HEK293T (cell line): ENCODE measurements at places on chromosomes 6 and 20.

GRCh38 chr20:42472198-42472597 is 717.5 kb downstream of the PTPRT start:
- DNase-seq: no peak

DNA sequence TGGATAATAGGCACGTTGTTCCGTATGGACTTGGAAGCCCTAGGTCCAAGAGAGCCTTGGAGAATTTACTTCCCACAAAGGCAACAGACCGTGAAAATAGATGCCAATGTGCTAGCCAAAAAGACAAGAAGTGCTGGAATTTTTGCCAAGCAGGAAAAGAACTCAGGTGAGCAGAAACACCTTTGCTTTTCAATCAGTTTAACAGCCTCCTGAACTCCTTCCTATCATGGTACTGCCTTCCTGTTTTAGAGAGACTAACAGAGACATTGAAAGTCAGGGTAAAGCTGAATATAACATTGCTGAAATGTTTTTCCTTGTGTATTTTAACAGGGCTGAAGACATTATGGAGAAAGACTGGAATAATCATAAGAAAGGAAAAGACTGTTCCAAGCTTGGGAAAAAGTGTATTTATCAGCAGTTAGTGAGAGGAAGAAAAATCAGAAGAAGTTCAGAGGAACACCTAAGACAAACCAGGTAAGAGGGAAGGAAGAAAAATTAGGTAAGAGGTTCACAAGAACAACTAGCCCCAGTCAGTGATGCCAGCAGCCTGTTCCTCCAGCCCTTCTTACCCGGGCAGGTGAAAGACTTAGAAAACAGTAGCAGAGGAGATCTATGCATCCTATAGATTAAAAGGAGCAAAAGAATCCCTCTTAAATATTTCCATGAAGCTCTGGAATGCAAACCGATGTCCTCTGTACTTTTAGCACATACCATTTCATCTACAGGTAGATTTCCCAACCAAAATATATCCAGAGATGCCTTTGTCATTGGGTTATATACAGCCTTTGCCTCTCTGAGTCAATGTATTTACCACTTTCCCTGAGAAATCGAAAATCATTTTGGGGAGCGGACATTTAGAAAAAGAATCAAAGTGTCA is 4.0 kb downstream of the EDN1 start:
- no peak for DNase-seq

DNA sequence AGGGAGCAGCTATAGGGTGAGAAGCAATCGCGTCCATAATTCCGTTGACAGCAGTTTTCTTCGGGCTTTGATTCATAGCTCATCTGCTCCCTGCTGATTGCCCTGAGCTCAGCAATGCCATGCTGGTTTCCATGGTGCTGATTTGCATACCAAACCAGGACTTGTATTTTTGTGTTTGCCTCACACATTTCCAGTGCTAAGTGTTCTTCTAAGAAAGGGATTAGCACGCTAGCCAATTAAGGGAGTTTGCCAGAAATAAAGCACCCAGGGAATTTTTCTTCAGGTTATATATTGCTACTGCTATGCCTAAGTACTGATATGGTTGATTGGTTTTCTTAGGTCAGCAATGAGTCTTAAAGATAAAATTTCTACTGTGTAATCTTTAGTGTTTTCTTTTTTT is 177.6 kb downstream of the PLCB1 start:
- peak; percentile 46 for DNase-seq

- DNase-seq: no peak
These were observed 315.1 kb upstream of the PRND start for GRCh38 chr20:4406627-4407026.

- DNase-seq: no peak
These were observed 480.8 kb upstream of the IMPG1 start for GRCh38 chr6:76553256-76553655.

- no peak for DNase-seq
These were observed 90.9 kb downstream of the GJA10 start for GRCh38 chr6:89984926-89985750.

DNA sequence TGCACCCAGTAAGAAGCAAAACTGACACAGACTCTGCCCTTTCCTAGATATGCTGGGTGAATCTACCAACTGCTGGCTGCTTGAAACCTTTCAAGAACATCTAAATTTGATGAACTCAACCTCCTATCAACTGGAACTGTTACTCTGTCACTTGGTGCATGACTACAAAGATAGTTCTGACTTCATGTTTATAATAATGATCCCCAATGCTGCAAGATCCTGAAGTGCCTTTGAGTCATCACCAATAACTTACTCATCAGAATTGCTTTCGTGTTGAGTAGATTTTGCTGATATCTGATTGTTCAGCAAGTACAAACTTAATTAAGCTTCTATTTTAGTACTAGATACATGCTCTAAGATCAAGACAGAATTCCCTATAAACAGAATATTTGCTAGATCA is 100.2 kb upstream of the ARMC2 start:
- DNase-seq: no peak

DNA sequence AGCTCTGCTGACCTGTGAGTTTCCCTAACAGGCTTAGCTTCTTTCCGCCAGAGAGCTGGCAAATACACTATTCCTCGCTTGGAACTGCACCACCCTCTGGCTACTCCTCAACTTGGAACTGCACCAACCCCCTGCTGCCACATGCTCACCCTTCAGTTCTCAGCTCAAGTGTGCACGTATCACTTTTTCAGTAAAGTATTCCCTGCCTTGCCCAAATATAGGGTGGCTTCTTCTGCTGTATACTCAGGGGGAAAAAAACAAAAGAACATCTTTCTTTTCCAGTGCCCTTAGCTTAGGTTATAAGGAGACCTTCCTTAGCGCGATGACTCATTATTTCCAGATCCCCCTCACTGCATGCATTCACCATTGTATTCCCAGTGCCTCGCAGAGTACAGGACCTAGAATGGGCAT is 21.2 kb downstream of the GNAS-AS1 start:
- DNase-seq: no peak

DNA sequence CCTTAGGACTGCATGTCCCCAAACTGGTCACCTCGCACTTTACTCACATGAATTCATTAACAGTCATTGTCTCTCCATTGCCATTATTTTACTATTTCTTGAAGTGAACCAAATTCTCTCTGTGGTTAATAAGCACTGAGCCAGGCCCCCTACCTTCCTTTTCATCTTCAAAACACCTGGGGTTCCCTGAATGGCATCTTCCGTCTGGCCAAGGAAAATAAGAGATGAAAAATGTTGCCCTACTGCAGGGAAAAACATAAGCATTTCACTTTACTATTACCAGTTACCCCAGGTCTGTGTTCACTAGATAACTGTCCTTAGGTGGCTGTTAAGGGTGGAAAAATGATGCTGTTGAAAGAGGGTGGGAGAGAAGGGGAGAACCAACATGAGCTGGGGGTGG is 10.0 kb upstream of the NKX2-2 start:
- DNase-seq: no peak

DNA sequence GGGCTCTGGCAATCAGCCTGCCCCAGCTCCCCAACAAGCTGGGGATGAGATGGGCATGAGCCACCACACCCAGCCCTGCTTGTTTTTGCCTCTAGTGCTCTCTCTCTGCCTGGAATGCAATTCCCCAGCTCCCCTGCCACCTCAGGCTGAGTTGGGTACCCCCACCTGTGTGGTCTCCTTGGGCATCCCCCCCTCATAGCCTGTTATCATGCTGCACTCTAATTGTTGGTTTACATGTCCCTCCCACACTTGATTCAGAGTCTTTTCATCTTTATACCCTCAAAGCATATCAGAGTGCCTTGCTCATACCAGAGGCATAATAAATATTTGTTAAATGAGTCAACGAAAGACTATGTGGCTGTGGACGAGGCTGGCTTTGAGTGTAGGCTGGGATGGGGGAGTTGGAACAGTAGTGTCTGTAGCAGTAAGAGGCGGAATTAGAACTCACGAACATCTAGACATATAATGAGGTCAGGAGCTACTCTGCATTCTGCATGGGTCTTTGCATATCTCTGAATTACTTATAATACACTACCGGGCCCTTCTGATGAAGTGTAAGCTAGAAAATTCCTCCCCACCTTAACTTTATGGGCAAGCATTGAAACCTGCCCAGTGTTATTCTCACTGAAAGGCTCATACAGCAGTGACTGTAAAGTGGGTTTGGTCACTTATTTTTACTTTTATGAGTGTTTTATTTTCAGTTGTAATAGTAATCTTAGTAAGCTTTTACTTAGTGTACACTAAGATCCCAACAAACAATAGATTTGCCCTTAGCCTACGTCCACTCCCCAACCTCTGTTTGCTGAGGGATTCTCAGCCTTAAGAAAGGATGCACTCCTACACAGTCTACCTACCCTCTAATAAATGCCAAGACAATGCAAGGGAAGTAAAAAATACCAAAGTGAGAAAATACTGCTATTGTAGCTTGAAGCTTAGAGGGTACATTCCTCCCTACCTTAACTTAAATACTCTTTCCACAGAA is 58.7 kb downstream of the EDN1 start:
- no peak for DNase-seq

DNA sequence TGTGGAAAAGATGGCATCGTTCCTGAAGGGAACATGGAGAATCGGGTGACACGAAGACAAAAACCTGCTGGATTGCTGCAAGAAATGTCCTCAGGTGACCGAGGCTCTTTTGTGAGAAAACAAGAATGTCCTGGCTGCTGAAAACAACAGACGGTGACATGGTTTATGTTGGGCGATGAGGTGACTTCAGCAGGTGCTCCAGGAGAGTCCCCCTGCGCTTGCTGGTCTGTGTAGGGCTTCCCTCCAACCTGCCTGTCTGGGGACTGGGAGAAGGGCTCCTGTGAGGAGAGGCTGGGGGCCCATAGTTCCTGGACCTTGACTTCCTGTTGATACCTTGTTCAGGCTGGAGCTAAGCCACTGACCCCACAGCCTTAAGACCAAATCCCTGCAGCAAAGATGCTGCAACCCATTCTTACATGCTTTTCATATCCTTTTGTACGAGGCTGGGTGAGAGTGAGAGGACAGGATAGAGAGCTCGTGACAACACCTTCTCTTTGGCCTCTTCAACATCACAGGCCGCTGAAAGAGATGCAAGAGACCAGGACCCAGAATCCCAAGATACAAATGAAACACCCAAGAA is 134.8 kb downstream of the CD83 start:
- DNase-seq: no peak

GRCh38 chr6:53447865-53448264 is 97.0 kb downstream of the GCLC start:
- DNase-seq: no peak

DNA sequence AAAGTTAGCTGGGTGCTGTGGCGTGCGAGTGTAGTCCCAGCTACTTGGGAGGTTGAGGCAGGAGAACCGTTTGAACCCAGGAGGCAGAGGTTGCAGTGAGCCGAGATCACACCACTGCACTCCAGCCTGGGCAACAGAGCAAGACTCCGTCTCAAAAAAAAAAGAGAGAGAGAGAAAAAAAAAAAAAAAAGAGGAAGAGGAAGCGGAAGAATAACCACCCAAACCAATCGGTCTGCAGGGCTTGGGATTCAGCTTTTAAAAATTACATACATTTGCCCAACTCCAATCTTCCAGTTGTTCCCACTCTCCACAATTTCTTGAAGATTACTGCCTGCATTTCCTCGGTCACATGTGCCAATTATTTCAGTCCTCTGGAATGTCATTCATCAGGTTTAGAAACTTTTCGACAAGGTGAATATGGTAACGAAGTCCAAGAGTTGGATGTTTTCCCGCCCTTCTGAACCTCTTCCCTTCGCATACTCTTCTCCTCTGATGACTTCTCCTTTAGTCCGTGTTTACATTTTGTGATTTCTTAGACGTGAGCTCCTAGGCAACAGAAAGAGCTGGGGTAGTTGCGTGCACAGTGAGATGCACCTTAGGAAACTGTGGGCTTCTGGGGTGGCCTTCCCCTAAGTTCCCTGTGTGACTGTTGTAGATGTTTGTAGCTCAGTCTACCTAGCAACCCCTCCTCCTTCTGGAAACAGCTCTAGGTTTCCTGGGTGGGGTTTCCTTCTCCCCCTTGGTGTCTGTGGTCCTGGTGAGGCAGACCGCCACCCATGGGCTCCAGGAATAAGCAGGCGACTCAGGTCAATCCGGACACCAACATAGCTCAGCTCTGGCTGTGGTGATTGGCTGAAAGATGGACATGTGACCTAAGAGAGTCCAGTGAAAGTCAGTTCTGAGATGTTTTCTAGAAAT is 63.0 kb upstream of the NCOA3 start:
- DNase-seq: peak; percentile 32

DNA sequence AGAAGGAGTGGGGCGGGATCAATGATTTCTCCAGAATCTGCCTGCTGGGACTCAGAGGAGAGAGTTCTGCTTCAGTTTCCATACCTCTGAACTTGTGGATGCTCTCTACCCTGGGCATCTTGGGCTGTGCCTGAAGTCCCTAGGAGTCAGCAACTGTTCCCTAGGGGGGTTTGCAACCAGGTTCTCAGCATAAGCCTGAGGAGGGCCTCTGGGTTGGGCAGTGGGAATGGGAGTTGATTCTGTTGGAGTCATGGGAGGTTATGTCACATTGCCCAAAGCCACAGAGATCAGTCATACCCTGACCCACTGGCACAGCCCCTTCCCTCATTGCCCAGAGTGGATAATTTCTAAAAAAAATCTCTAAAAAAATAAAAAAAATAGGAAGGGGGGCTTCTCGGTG is 47.4 kb downstream of the MOCS1 start:
- no peak for DNase-seq

DNA sequence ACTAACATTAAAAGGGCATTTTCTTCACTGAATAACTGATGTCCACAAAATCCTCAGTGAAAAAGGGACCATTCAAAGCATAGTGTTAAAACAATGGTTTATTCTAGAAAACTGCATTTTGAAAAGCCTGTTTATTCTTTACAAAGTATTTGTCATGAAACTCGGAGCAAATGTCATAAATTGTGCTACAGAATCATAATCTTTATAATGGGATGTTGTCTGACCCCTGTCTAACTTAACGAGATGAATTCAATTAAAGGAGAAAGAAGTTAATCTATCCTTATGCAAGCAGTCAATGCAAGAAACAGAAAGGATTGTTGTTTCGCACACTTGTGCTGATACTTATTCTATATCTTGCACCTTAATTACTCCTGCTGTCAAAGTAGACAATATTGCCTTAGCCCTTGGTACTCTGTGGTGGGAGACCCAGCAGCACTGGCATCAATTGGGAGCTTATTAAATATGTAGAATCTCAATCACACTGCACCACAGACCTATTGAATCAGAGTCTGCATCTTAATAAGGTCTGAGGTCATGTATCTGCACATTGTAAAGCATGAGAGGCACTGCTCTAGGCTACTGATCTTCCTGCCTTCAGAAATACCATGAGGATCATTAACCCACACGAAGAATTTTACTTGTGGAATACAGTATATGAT is 708.3 kb downstream of the HDGFL1 start:
- DNase-seq: no peak

GRCh38 chr20:25622049-25622448 is 1.8 kb downstream of the NANP start:
- no peak for DNase-seq

DNA sequence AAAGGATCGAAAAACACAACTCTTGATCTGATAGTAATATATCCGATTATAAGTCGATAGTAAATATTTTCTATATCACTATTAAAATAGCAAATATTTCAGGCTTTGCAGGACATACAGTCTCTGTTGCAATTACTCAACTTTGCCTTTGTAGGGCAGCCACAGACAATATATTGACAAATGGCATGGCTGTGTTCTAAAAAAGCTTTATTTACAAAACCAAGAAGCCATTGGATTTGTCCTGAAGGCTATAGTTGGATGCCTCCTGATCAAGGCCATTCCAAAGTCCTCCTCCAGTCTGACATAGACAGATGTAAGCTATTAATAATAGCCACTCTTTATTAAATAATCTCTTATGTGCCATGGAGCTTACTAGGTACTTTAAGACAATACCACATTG is 5.9 kb downstream of the OCSTAMP start:
- DNase-seq: no peak
